ENCODE measurements at places on chromosomes 6 and 20.
A peak's percentile ranks its signal among the peaks of the same experiment; 100 is the strongest.

DNA sequence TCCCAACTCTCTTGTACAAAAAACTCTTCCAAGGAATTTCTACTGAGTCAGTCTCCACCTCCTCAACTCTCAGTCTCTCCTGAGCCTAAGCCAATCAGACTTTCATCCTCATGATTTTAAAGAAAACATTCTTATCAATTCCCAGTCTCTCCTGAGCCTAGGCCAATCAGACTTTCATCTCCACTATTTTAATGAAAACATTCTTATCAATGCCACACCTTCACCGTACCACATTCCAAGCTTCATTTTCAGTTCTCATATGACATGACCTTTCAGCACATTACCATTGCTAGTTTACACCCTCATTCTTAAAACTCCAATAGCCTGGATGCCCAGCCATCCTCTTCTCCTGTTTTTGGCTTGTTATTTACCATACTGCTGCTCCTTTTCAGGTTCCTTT is 42.5 kb downstream of the SYNE1 start:
- no peak for DNase-seq

DNA sequence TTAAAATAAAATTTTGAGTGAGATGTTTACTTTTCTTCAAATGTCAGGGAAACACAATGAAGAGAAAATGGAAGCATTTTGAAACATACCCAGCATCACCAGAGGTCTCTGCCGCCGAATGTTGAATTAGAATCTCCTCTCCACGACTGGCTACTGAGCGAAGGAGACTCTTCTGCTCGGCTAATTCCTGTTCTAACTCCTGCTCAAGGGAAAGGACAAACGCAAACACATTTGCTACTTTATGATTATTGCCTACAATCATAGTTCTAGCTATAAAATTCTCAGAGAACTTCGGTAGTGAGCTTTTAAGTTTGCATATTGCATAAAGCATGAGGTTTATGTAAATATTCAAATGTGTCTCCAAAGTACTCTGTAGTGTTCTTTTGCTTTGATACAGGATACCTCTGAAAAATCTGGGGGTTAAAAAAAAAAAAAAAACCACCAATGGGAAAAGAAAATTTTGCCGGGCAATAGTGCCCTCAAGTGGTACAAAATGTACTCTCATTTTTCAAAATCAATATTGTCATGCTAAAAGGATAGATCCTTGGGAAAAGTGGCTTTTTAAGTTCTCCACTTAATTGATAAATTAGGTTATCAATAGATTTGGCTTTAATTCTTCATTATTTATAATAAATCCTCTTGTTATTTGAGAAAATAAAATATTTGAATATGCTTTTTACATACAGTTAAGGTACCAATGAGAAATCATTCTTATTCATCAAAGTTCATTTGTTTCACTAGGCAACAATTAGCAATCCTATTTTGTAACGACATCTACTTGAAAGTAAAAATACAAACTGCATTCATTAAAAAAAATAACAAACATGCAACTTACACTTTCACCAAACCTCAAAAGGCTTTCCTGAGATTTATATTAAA is 369.0 kb downstream of the SYNE1 start:
- DNase-seq: peak; percentile 36

DNA sequence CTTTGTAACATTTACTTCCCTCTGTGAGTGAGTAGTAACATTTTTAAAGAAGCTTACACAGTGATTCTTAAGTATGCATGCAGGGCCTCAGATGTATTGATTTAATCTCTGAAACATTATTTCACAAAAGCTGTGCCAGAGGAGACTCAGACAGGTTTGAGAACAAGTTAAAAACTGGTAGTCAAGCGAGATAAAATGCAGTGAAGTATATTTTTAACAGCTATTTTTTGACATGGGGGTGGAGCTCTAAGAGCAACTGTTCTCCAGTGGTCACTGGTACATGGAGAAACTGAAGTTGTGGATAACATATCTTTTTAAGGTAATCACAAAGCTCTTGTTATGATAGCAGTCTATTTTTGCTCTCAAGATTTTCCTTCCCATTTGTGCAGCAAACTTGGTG is 20.4 kb downstream of the DSTN start:
- DNase-seq: no peak

DNA sequence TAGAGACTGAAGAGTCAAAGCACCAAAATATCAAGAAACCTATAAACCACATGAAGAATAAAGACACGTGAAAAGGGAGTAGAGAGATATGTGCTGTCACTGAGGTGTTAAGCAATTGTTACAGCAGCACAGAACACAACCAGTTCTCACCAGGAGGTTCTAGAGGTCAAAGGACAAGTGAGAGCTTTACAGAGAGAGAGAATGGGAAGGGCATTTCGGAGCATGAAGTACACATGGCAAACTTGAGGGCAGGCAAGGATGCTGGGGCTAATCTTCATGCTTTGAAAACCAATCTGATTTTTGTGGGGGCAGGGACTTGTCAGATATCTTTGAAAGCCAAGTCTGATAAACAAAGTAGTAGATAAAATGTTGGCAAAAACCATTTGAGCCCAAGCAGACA is 142.3 kb upstream of the NRSN1 start:
- DNase-seq: no peak
